Tibial artery (tissue), 4 donors: ENCODE measurements at places on chromosomes 2 and 18.
A peak's percentile ranks its signal among the peaks of the same experiment; 100 is the strongest.

DNA sequence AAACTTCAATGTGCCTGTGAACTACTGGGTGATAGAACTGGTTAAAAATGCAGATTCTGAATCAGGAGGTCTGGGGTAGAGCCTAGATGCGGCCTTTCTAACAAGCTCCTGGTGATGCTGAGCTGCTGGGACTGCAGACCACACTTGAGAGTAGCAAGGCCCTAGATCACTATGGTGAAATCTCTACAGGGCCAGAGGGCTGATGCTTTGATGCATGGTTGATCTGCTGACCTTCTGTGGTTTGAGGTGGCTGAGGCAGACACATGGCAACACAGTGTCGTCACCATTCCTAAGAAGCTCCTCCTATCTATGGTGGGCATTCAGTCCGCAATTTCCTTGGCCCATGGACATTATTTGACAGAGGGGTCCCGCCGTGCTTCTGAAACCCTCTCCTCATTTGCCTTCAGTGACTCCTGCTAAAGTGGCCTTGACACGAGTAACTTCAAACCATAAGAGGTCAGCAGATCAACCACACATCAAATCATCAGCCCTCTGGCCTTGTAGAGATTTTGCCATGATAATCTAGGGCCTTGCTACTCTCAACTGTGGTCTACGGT lies 19.8 kb downstream of the CCDC68 start:
- DNase-seq: no peak

DNA sequence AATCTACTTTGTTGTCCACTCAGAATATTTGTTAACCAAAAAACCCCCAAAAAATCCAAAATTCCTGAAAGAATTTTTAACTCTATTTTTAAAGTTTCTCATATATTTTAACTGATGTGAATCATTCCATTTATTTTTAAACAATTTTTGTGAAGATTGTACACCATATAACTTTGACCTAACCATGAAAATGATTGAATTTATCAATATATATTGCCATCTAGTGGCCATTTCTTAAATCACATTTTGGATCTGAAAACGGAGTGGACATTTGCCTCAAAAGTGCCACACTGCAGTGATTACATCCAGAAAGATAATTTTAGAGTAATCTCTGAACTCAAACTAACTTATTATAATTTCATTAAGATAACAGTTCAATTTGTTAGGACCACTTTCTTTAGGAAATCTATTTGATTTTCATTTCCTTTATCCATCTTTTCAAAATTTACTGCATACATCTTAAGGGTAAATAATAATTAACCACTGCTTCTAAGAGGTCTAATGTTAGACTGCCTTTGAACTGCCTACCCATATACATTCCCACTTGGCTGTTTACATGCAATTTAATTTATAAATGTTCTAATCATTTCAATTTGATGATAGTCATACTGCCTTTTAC lies 71.1 kb downstream of the DSC3 start:
- DNase-seq: no peak

DNA sequence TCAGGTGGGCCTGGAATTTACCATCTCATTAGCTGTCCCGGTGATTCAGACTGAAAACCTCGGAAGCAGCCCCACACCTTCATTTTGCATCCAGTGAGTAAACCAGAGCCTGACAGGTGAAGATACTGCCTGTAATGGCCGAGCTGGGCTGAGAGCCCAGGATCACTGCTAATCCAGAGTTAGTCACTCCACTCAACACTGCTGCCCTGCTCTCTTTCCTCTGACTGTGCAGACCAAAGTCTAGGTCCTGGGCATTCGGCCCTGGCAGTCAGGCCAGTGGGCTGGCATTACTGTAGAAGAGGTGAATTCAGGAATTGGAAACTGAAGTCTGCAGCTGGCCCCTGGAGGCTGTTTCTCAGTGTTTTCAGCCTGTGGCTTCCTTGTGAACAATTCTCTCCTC lies 44.3 kb downstream of the TMEM17 start:
- DNase-seq: no peak

DNA sequence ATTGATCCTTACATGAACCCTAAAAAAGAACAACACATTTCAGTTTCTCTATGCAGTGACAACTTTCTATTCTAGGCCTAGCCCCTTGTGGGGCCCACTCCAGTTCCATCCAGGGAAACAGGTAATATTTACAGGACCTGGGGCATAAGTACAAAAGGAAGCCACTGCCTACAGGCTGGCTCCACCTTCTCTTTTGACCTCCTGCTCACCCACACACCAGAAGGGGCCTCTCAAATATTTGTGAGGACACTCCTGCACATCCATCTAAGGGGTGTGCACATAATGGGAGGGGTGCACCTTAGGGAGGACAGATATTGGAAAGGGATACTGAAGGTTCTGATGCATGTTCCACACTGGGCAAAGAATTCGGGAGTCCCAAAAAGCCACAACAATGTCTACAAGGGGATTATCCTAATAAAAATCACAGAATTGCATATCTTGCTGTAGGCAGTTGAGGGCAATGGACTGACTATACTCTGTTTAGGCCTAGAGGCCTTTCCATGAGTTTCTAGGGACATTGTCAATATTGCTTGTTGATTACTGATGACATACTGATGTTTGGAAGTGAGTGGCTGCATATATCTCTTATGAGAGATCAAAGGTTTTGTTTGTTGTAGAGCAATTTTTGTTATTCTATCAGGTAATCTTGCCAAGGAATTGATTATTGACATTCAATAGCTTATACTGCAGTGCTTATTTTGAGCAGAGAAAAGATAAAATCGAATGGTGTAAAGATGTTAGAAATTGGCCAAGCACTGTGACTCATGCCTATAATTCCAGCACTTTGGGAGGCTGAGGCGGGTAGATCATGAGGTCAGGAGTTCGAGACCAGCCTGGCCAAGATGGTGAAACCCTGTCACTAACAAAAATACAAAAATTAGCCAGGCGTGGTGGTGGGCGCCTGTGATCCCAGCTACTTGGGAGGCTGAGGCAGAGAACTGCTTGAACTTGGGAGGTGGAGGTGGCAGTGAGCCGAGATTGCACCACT lies 23.8 kb upstream of the HNRNPA3 start:
- DNase-seq: no peak

DNA sequence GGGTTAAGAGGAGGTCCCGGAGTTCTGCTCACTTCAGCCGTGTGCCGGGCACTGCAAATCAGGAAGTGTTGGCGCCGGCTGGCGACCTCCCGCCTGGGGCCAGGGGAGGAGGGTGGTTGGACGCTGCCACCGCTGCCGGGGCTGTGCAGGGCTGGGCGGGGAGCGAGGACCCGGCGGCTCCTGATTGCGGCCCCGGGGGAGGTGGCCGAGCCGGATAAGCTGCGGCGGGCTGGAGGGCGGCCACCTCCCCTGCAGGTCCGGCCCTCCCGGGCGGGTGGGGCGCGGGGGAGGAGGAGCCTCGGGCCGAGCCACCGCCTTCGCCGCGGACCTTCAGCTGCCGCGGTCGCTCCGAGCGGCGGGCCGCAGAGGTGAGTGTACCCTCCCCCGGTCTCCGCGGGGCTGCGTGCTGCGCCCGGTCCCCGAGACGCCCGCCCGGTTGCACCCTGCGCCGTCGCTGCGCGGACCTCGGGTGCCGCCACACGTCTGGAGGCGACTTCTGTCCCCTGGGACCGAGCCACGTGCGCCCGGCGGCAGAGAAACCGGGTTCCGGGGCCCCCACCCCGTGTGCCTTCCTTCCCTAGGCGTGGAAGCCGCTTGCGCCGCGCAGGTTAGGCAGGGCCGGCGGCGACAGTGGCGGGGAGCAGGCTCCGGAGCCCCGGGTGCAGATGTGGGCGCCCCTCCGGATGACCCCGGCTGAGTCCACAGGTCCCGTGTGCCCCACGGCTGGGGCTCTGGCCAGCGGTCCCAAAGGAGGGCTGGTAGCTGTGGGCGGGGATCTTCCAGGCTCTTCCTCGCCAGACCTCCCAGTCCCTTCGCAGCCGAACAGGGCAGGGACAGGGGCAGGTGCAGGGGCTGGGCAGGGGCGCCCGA lies at the start of gene STEAP3:
TSS of gene STEAP3 (plus strand) at position 314 of the 870 bp plus-strand sequence. CDS start 7,179 bp downstream, outside the sequence.
- DNase-seq: peak; percentile 88

- DNase-seq: no peak
These were observed 343.9 kb upstream of the ACVR2A start for GRCh38 chr2:147500819-147501395.
